ENCODE measurements at places on chromosomes 13 and 19.
A peak's percentile ranks its signal among the peaks of the same experiment; 100 is the strongest.

GRCh38 chr19:50158577-50158976 lies 4.5 kb downstream of the IZUMO2 start:
- no peak for DNase-seq

GRCh38 chr19:5882421-5882968 lies 12.2 kb upstream of the FUT5 start:
- no peak for DNase-seq

DNA sequence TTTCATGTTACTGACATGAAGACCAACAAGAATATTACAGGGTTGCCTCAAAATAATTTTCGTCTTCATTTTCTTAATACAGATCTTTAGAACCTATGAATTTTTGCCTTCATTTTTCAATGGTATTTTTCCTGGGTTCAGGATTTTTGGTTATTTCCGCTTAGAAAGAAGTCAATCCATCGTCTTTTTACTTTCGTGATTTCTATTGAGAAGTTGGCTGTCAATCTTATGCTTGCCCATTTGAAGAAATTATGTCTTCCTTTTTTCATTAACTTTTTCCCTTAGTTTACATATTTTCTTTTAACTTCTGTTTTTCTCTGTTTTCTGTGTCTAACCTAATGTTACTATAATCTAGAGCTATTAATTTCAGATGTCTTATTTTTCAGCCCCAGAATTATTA lies 868.9 kb upstream of the SLC10A2 start:
- DNase-seq: no peak

DNA sequence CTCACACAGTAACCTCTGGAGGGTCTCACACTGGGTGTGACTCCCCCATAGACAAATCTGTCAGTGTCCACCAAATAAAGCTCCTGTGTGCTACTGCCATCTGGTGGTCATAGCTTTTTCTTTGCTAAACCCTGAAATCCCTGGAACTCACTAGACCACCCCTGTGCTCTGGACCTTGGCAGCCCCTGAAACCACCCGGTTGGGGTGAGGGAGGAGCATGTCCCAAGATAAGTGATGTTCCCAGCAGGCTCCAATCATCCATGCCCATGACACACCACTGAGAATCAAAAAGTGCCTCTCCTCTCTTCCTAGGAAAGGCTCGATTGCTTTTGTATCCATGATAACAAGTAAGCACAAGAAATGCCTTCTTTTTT lies 6.5 kb upstream of the HSD17B14 start:
- DNase-seq: peak; percentile 49

DNA sequence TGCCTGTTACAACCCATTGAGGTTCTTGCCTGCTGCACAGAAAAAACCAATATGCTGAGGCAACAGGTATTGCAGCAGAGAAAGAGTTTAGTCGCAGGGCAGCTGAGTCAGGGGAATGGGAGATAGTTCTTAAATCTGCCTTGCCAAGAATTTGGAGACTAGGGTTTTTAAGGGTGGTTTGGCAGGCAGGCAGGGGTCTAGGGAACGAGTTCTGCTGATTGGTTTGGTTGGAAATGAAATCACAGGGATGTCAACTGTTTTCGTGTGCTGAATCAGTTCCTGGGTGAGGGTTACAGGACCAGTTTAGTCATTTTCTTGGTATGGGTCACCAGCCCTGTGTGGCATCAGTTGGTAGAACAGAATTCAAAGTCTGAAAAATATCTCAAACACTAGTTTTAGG lies 36.6 kb downstream of the PDS5B start:
- no peak for DNase-seq
